A673 (cell line): ENCODE measurements at places on chromosomes 4 and X.

DNA sequence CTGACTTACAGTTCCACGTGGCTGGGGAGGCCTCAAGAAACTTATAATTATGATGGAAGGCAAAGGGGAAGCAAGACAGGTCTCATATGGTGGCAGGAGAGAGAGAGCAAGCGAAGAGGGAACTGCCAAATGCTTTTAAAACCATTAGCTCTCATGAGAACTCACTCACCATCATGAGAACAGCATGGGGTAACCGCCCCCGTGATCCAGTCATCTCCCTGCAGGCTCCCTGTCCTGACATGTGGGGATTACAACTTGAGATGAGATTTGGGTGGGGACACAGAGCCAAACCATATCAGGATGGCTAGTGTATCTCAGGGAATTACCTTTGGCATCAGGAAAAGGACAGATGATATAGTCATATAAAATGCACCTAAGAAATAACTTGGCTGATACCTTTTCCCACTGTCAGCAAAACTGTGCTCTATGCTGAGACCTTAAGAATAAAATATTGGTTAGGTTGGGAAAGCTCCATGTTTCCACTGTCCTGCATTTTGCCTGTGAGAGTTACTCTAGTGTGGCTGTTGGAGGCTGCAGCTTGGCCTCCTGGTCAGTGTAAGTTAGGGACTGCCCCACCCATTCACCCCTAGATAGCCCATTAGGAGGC lies 110.3 kb downstream of the UCHL1 start:
- DNase-seq, result peak; percentile 16

DNA sequence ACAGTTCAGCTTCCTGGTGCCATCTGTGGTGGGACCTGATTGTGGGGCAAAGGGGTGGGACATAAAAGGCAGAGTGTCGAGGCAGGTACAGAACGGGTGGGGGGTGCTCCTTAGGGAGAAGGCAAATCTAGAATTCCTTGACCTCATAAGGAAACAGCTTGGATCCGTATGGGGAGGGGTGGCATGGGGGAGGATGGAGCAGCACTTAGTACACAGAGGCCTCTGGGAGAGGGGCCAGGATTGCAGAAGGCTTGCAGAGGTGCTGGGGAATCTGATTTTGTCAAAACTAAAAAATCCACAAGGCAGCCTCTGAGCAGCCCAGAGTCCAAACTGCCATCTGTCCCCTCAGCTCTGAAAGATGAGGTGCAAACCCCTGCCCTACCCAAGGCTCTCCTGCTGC lies 2.3 kb upstream of the EMD start:
- DNase-seq, result no peak

- DNase-seq, result no peak
Observed at GRCh38 chrX:45696736-45697135, 496.1 kb upstream of the DIPK2B start.

- DNase-seq, result no peak
Observed at GRCh38 chr4:87219632-87220093, 755 bp downstream of the KLHL8 start.

GRCh38 chr4:53777244-53777984 lies 186.1 kb upstream of the LNX1 start:
- no peak for DNase-seq

DNA sequence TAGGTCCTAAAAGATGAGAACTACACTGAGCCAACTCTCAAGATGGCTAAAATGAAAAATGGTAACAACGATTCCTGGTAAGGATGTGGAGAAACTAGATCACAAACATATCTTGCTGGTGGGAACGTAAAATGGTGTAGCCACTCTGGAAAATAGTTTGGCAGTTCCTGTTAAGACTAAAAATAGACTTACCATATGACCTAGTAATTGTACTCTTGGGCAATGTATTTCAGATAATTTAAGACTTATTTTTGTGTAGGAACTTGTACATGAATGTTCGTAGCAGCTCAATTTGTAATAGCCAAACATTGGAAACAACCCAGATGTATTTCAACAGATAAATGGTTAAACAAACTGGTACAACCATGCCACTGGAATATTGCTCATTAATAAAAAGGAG lies 106.2 kb downstream of the HDAC8 start:
- DNase-seq, result no peak

GRCh38 chr4:185039508-185040273 lies 21.4 kb downstream of the HELT start:
- DNase-seq, result peak; percentile 77

DNA sequence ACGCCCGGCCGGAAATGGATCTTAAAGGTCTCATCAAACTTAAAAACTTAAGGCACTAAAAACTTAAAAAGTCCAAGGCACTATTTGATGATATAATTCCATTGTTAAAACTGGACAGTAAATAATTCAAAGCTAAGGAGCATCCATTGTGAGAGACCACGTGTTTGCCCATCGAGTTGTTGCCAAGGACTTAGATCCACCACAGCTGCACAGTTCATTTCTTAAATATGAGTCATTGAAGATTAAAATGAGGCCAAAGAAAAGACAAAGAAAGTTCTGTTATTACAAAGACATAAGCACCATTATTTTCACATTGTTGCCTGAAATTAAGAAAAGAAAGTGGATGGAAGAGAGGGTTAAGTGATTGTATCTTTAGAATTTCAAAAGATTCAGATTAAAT lies 411.5 kb upstream of the FTHL17 start:
- no peak for DNase-seq
